DND-41 (cell line): ENCODE measurements at places on chromosomes 7 and 10.

- DNase-seq = no peak
- no peak overlapping the region for H3K27ac ChIP-seq
- no peak overlapping the region for H3K4me3 ChIP-seq
- peaks cover 7% of the 10 kb centered on the region for H3K4me1 ChIP-seq
Measured at GRCh38 chr10:124053971-124054370, 39.4 kb downstream of the CHST15 start.

- DNase-seq = no peak
- H3K36me3 ChIP-seq = no peaks in the 10 kb centered on the region
Measured at GRCh38 chr7:158060216-158060615, 527.4 kb downstream of the PTPRN2 start.

- no peaks in the 10 kb centered on the region for H3K4me1 ChIP-seq
- no peak overlapping the region for H3K27ac ChIP-seq
- DNase-seq = no peak
Measured at GRCh38 chr7:28862595-28863272, 95.4 kb downstream of the TRIL start.

DNA sequence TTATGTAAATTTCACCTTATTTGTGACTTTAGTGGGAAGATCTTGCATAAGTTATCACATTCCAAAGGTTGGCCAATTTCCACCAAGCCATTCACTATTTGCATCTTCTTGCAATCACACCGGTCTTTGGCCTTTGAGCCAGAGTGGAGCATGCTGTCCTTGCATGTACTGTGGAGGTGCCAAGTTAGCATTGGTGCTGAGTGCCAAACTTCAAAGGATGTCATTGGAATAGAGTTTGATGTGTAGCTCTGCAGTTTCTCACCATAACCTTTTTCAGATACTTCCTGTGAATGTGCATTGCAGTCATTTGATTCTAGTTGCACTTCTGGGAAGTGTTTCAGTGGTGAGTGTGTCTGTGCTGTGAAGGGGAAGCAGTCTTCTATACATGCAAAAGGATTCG lies 620.6 kb downstream of the SUGCT start:
- no peak for DNase-seq
- no peak overlapping the region for H3K27ac ChIP-seq
- H3K36me3 ChIP-seq = no peaks in the 10 kb centered on the region
- H3K4me1 ChIP-seq = no peaks in the 10 kb centered on the region

DNA sequence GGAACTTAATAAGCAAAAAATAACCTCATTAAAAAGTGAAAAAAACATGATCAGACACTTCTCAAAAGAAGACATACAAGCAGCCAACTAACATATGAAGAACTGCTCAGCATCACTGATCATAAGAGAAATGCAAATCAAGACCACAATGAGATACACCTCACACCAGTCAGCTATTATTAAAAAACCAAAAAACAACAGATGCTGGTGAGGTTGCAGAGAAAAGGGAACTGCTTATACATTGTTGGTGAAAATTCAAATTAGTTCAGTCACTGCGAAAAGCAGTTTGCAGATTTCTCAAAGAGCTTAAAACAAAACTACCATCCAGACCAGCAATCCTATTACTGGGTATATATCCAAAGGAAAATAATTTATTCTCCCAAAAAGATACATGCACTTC lies 513.3 kb downstream of the MDFIC start:
- H3K27ac ChIP-seq = no peak overlapping the region
- no peak overlapping the region for H3K4me3 ChIP-seq
- no peaks in the 10 kb centered on the region for H3K27me3 ChIP-seq
- H3K36me3 ChIP-seq = no peaks in the 10 kb centered on the region

DNA sequence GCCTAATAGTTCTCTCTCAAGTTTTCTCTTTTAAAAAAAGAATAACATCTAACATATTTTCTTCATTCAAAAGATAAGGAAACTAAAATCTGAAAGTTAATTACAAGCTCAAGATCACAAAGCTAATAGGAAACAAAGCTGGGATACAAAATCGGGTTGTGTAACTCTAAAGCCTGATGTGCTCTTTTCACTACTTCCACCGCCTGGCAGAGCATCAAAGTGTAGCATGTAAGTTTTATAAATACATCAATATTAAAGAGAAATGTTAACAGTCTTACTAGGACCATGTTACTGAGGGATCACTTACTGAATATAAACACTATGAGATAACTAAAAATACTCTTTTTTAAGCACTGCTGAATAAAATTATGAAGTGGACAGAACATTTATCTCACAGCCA lies 97.2 kb downstream of the KMT2C start:
- no peak for DNase-seq
- no peak overlapping the region for H3K4me3 ChIP-seq
- no peaks in the 10 kb centered on the region for H3K27me3 ChIP-seq
- no peaks in the 10 kb centered on the region for H3K4me1 ChIP-seq
- no peak overlapping the region for H3K27ac ChIP-seq

DNA sequence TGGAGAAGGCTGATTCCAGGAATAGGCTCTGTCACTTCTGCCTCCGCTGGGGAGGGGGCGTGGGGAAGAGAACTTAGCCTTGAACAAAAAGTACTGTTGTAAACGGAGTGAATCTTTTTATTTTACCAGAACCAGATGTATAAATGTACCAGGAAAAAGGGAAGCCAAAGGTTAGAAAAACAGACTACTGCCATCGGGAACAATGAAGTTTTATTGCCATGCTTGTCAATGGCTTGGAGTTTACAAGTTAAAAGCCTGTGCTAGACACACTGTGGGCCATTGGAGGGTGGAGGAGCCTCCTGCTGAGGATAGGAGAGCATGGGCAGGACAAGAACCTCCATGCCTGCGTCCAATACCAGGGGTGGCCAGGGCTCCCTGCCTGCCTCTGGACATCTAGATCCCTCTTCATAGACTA lies 161.7 kb upstream of the LYZL2 start:
- H3K4me3 ChIP-seq = no peak overlapping the region
- no peak for DNase-seq
- H3K36me3 ChIP-seq = no peaks in the 10 kb centered on the region
- no peak overlapping the region for H3K27ac ChIP-seq
- H3K27me3 ChIP-seq = no peaks in the 10 kb centered on the region
- peaks cover 6% of the 10 kb centered on the region for H3K4me1 ChIP-seq

GRCh38 chr10:11509036-11509435 lies 102.4 kb downstream of the USP6NL start:
- no peaks in the 10 kb centered on the region for H3K27me3 ChIP-seq
- no peak overlapping the region for H3K27ac ChIP-seq
- H3K36me3 ChIP-seq = peaks cover 7% of the 10 kb centered on the region; the same call in 1 of the 2 replicates
- no peak overlapping the region for H3K4me3 ChIP-seq
- no peak for DNase-seq

GRCh38 chr7:84372155-84372621 lies 177.6 kb upstream of the SEMA3A start:
- no peaks in the 10 kb centered on the region for H3K27me3 ChIP-seq
- no peak overlapping the region for H3K4me3 ChIP-seq
- DNase-seq = no peak
- H3K36me3 ChIP-seq = no peaks in the 10 kb centered on the region
- no peaks in the 10 kb centered on the region for H3K4me1 ChIP-seq
- no peak overlapping the region for H3K27ac ChIP-seq

DNA sequence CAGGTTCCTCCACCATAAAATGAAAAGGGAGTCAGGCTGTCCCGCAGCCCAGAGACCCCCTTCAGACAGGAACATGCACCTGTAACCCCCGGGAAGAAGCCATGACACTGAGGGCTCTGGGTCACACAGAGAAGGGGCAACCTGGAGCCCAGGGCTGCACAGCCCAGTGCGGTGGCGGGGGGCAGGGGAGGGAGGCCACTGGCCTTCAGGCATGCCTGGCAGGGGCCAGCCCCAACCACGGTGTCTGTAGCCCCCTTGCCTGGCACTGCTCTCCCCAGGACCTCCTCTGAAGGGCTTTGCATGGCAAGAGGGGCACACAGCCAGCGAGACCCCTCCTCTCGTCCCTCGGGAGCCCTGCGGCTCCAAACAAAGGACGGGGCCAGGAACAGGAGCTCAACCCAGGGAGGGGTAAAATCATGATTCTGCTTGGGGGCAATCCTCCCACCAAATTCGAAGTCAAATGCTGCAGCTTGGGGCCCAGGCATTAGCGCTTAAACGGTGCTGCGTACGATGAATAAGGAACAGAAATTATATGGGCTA lies 235.1 kb downstream of the MAD1L1 start:
- no peaks in the 10 kb centered on the region for H3K27me3 ChIP-seq
- no peak overlapping the region for H3K27ac ChIP-seq
- no peak for DNase-seq
